Activated naive CD8-positive, alpha-beta T cell treated with anti-CD3 and anti-CD28 coated beads, Interleukin-2, amount 10 ng/mL, durations not matched to agents 7 days and 5 days (primary cell): ENCODE measurements at places on chromosomes 5 and 9. TPM values are rescaled to one million over a fixed set of nuclear protein-coding genes. Genes with fewer than 3 reads are reported as not detected.

Gene MXD3
- total RNA-seq, result 85.0 TPM

Gene PLPP7
- total RNA-seq, result 0.65 TPM

- DNase-seq, result no peak
These were observed 10.4 kb downstream of the TEX48 start for GRCh38 chr9:114671605-114672004.

- no peak for DNase-seq
These were observed 23.4 kb upstream of the GFPT2 start for GRCh38 chr5:180376511-180376910.

DNA sequence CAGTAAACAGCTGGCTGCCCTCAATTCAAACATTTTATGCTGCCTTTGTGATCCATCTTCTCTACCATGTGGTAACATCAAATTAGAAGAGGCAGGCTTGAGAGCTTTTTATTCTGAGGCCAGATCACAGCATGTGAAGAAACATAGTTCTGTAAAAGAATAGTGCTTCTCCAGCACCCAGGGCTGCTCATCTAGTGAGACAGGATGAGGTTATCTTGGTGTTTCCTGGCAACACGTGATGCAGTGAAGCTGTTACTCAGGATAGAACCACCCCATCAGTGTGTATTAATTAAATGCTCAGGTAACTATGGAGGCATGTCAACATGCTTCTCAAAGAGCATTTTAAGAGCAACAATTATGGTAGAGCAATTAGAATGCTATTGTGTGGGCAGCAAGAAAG lies 400.5 kb upstream of the ACO1 start:
- DNase-seq, result no peak
